ENCODE measurements at places on chromosomes 6 and 20. TPM values are rescaled to one million over a fixed set of nuclear protein-coding genes. Genes with fewer than 3 reads are reported as not detected.
A peak's percentile ranks its signal among the peaks of the same experiment; 100 is the strongest.

- DNase-seq = no peak
Observed at GRCh38 chr6:146709036-146709622, 110.4 kb downstream of the ADGB start.

DNA sequence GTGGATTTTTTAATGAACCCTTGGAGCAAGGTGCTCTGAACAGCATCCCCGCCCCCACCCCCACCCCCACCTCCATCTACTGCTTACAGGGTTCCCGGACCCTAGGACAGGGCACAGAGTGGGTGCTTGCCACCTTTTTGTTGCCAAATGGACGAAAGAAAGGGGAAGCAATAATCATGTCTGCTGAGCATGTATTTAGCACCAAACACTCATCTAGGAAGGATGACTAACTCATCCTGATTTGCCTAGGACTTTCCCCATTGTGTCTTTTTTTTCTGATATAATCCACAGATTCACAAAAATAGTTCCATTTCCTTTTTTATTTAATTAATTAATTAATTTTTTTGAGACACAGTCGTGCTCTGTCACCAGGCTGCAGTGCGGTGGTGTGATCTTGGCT lies 1.2 kb upstream of the PLTP start:
- DNase-seq = no peak

DNA sequence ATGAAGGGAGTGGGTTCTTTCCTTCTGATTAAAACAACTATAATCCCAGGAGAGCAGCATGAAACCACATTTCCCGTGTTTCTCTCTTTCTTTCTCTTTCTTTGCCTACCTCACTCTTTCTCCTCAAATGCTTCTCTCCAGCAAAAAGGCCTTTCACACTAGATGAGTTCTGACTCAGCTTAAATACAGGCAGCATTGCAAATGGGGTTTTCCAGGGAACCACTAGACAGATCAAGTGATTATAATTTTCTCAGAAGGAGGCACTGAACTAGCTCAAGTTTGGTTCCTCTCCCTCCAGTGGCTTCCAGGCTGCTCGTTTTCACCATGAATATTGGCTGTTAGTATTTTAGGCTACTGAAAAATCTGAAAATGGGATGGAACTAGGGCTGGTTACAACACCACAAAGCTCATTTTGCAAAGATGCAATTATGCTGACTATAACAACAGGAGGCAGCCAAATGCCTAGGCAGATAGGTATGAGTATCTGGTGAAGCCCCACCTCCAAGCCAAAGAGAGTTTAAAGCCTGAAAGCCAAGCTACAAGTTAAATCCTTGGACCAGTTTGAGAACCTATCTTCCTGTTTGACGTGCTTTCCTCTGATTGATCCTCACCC lies 260.0 kb downstream of the MMUT start:
- DNase-seq = no peak

DNA sequence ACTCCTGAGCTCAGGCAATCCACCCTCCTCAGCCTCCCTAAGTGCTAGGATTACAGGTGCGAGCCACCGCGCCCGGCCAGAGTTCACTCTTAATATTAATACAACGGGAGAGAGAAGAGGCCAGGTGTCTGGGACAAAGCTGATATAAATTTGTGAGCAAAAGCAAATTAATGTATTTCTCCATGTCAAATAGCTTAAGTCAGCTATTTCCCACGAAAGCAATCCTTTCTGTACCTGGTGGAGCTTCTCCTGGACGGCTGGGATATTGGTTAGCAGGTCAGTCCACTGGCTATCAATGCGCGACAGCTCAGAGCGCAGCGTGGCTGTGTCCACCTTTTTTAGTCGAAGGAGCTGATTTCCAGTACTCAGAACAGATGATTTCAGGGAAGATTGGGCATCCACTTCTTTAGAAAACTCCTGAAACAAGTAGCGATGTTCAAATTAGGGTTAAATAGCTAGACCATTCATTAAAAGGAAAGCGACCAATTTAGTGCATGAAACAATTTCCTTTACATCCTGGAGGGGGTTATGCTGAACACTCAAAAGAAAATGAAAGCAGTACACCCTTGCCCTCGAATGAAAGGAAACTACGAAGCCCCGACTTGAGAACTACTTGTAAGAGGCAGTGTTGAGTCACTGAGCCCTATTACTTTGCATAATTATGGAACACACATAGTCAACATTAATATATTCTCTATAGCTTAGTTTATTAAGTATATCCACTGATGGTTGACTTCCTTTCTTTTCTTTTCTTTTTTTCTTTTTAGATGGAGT lies 403.4 kb downstream of the SYNE1 start:
- DNase-seq = peak; percentile 11

- DNase-seq = no peak
Observed at GRCh38 chr6:804317-804716, 111.4 kb upstream of the EXOC2 start.

DNA sequence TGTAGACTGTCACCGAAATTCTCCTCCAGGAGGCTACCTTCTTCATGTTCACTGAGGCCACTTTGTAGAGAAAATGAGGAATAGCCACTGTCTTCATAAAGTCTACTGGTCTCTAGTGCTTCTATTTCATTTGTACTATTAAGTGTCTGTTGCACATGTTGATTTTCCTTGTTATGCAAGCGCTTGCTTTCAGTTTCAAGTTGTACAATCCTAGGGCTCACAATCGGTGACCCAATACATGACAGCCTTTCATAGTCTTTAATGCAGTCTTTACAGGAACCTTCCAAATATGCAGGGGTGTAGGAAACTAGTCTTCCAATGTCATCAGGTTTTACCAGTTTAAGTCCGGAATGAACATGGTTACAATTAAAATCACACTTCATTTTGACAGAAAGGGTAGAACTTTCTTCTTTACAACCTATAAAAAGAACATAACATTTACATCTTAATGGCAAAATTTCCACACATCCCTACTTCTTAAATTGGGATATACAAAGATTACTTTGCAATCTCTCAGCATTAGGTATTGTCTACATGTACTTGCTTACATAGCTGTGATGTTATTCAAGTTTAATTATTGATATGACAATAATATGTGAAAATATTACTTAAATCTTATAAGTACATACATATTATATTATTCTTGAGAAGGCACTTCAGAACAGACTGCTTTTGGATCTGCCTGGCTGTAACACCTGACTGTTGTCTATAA lies 7.5 kb downstream of the FBXO5 start:
- DNase-seq = peak; percentile 7

DNA sequence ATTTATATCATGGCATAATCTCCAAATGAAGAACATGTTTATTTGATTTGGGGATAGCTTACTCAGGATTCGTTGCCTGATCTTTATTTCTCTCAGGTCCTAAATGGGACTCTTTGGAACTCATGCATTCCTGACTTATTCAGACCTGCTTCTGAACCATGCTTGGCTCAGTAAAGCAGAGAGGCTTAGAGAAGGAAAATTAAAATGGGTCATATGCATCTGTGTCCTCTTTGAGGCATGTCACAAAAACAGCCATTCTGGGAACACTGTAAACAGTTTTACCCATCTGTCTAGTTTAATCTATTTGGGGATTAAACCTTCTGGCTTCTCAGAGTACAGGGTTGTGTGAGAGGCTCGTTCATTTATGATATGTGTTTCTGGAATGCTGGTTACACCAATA lies 1017.3 kb downstream of the KIF16B start:
- no peak for DNase-seq

DNA sequence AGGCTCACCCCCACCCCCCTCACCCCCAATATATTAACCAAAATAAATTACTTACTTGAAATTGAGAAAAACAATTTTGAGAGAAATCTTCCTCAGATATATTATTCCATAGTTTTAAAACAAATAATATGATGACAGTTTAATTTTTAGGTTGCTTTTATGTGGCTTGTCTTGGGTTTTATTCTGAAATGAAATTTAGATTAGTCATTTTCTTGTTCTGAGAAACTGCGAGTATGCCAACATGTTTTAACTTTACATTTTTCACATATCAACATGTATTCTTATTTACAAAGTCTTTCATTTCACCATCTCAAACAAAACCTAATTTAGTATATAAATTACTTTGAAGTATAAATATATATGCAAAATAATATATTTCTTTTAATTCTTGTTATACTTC lies 11.1 kb downstream of the REV3L start:
- DNase-seq = no peak

DNA sequence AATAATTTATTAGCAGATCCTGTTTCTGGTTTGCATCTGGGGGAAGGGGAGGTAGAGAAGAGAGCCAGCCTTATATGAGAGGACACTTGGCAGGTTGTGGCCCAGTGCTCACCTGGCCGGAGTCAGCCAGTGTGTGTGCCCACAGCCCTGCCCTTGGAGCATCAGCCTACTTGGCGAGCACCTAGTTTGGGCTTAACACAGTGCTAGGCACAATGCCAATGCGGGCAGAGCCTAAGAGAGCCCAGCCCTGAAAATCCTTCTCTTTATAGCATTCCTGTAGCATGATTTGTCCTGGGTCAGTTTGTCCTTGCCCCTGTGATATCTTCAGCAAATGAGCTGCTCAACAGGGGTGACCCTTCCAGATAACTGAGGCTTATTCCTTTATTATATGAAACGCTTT lies 73.0 kb downstream of the SLX4IP start:
- no peak for DNase-seq

GRCh38 chr6:37761554-37762271 lies 57.8 kb upstream of the ZFAND3 start:
- no peak for DNase-seq

DNA sequence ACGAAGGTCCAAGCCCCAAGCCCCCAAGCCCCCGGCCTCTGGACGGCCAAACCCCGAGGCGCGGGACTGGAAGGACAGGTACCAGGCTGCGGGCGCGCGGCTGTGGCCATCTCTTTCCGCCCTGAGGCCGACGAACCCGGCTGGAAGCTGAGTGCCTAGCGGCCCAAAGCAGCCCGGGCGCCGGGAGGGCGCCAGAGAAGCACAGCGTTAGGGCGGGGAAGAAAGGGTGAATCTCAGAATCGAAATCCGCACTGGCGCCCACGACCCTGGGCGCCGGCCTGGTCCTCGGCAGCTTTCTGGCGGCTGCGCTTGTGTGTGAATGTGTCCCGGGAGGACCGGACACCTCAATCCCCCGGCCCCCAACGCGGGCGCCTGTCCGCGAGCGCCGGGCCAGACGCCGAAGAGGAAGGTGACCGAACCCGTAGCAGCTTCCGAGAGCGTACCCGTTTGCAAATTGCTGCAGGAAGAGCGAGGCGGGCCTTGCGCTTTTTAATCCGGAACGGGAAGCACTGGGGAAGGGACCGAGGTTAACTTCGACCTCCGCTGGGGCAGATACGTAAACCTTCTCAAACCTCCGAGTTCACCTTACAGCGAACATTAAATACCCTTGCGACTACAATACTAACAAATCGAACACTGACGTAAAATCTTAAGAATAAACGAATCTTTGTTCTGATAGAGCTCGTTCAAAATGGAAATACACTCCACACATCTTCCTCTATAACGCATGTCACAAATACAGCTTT lies 2.9 kb downstream of the NRN1 start:
- DNase-seq = no peak

DNA sequence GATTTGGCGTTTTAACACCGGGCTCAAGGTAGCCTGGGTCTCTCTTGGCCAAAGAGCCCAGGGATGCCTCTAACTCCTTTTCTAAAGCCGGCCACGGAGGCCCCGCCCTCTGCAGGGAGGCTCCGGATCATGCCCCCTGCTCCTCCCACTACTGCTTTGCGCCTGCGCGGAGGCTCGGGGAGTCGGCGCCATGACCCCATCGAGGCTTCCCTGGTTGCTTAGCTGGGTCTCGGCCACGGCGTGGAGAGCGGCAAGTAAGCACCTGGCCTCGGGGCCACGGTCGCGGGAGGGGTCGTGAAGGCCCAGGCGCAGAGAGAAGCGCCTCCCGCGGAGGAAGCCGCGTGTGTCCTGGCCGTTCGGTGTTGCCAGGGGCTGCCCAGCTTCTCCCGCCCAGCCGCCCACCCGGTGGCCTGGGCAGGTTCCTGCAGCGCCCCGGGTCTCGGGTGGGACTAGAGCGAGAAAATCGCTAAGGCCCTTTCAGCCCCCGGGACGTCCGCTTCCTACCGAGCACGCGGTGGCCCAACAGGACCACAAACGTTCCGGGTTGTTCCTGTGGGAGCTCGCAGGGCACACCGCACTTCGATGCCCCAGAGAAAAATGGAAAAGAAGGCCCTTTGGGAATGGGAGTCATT lies at the start of gene SDHAF4:
SDHAF4 (plus strand) TSS at position 180 of the 632 bp plus-strand sequence; CDS start at position 191, 11 bp downstream.
- DNase-seq = peak; percentile 92

GRCh38 chr20:33791959-33792597 lies 19.1 kb upstream of the CHMP4B start:
- peak; percentile 30 for DNase-seq

DNA sequence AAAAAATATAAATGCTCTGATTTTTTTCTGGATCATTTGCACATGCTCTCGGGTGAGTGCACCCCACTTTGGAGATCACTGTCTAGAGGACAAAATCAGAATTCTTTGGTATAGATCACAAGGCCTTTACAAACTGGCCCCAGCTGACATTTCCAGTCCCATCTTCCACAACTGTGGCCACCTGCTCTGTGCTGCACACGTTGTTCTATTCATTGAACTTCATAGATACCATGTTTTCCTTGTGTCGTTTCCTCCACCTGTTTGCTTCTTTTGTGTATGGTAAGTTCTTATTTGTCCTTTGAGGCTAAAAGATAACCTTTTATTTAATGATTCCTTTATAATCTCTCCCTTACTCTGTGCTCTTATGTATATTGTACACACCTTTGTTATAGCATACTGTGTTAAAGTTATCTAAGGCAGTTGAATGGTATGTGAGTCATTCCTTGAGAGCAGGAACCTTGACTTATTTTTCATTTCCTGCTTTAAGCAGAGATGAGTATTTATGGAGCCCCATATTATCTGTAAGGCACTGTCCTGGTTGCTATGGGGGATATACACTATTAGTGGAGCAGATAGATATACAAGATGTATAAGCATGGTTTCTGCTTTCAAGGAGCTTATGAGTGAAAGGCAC lies 12.0 kb upstream of the SLC17A5 start:
- DNase-seq = no peak

DNA sequence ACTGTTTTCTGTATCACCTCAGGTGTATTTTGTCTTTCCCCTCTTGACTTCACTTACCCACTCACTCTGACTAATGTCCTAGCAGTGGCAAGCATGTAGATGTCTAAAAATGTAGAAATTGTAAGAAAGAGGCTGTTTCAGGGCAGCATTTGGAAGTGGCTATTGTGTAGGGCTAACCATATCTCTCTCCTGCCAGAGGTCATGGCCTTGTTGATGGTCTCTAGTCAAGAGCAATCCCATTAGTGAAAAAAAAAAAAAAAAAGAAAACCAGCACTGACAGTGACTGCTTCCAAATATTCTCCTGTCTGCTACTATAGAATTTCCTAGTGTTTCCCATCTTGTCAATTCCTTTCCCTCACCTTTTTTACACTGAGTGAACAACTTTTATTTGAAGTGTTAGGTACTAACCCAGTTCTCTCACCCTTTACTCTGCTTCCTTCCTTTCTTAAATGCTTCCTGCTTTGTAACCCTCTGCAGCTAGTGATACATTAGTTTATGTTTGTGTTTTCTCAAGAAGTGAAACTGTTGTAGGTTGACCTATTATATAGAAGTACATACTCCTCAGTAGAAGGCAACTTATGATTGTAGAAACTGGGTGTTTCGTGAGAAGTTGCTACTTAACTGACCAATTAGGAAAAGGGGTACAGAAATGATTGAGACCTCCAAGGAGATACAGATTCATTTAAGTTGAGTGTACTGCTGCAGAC lies 174.1 kb upstream of the PTPRK start:
- no peak for DNase-seq

ENPP4 gene
- 5.9 TPM for total RNA-seq

BEND6 gene
- not detected for total RNA-seq

FAM50B gene
- 9.0 TPM for total RNA-seq

CST5 gene
- not detected for total RNA-seq

GPX5 gene
- not detected for total RNA-seq

PRSS16 gene
- total RNA-seq = 0.98 TPM

CRISP2 gene
- not detected for total RNA-seq

FAM83C gene
- total RNA-seq = not detected

HRH3 gene
- not detected for total RNA-seq

MYB gene
- total RNA-seq = 57.3 TPM

Data from activated T-helper 1 cell treated with anti-CD3 and anti-CD28 coated beads, Interleukin-12 subunit alpha, Interleukin-12 subunit beta, Interleukin-2, Interleukin-4 antibody, amounts not matched to agents 30 ng/mL and 10 ng/mL and 1 ng/mL, durations not matched to agents 14 hours and 24 hours and 36 hours (primary cell).